ENCODE measurements at places on chromosomes 6 and 20.
A peak's percentile ranks its signal among the peaks of the same experiment; 100 is the strongest.

DNA sequence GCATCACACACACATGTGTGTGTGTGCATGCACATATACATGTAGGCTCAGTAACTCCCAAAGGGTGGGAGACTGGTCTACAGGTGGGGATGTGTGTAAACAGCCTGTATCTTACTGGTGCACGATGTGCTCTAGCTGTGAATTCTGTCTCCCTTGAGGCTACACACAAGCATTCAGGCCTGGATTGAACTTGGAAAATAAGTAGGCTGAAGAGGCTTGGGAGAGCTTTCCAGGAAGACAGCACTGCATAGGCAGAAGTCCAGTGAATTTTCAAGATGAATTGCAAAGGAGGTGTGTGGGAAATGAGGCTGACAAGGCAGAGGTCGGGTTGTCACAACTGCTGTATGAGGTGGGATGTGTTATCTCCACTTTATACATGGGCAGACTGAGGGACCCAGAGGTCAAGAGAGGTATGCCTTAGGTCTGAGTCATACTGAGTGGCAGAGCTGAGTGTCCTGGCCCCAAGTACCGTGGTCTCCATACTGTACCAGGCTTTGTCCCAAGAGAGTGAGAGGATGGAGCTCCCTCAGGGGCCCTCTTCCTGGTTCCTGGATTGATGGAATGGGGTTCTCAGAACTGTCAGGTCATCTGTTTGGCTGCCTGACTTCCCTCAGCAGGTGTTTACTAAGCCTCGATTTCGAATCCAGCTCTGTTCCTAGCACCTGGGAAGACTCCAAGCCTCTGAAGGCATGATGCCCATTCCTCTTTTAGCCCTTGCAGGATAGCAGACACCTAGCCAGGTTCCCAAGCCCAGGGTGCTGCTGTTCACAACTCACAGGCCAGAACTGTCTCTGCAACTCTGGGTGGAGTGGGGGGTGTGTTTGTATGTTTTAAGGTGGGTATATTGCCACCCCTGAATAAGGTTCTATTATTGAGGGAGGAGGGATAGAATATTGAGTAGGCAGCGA lies 14.4 kb downstream of the SNPH start:
- peak; percentile 58 for DNase-seq

GRCh38 chr20:34525709-34526416 lies 9.6 kb downstream of the DYNLRB1 start:
- peak; percentile 100 for DNase-seq

GRCh38 chr6:15352220-15352619 lies 106.4 kb downstream of the JARID2 start:
- DNase-seq: no peak

DNA sequence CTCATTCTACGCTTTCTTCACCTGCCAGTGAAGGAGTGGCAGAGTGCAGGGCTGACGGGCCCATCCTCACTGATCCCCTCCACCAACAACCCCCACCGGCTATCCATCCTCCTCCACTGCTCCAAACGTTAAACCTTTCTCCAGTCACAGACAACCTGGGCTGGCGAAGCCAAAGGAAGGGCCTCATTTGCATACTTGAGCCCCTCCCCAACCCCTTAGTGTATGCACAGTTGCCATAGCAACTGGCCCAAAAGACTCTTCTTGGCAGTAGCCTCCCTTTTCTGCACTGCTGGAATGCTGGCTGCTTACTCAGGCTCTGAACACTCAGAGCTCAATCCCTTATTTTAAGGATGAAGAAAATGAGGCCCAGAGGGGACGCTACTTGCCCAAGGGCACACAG lies 130.3 kb downstream of the GRM4 start:
- no peak for DNase-seq

DNA sequence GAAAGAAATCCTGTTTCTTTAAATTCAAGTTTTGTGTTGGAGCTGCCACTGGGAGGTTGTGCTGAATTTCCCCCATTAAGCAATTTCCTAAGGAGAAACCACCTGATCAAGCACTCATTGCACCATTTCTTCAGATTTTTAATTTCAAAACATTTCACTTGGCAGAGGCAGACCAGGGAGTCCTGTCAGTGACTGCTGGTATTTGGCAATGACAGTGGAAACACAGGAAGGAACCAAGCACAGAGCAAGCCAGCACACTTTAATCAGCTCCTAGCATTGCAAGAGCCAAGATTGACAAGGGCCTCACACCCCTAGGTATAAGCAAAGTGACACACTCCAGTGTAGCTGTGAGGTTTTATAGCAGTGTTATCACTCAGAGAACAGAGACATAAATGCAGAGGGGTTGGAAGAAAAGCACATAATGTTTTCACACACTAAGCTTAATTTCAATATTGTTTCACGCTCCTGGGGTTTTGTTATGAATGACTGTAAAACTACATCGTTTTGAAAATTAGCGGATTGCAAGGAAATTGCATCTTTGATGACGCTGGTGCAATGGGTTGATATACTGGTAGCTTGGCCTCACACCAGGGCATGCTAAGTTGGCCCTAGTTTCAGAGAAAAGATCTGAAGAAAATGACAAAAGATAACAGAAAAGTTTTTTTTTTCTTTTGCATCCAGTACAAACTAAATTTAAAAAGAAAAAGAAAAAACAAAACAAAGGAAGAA lies 768.4 kb downstream of the TFAP2A start:
- peak; percentile 52 for DNase-seq

- no peak for DNase-seq
Observed at GRCh38 chr6:84017709-84018452, 15.7 kb upstream of the MRAP2 start.

DNA sequence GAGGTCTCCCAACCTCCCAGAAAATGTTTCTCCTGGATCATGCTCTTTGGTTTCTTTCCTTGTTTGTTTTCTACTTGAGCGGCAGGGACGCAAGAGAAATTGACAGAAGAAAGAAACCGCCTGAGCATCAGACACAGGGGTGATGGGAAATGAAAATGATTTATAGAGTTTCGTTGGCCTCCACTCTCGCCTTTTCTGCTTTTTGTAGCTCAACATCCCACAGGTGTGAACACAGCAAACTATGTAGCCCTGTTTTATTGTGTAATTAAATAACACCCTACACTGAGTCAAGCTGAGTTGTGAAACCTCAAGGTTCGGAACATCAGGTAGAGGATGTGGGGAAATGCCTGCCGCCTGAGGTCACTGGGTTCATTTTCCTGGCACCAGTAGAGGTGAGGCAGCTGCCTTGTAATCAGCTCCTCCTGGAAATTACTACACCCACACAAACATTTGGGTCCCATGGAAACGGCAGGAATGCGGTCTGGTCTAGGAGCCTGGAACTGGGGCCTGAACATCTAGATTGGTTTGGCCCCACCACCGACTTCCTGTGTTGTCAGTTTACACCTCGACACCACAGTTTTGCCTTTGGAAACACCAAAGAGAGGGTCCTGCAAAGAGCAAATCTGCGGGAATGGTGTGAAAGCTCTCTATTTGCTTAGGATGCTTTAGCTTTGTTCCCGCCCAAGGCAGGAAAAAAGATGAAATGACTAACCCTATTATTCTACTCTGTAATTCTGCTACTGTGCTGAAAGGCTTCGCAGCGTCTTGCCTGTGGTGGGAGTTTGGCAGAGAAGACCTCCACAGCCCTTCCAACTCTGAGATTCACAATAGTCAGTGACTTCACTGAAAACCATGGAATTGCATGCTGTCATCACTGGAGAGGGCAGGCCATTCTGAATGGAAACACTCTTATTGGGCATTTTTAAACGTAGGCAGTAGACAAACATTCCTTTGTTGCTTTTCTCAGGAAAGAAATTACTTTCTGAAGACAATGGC lies 53.0 kb downstream of the ADAT2 start:
- DNase-seq: peak; percentile 92

- no peak for DNase-seq
Observed at GRCh38 chr20:51376111-51376510, 166.4 kb downstream of the NFATC2 start.

DNA sequence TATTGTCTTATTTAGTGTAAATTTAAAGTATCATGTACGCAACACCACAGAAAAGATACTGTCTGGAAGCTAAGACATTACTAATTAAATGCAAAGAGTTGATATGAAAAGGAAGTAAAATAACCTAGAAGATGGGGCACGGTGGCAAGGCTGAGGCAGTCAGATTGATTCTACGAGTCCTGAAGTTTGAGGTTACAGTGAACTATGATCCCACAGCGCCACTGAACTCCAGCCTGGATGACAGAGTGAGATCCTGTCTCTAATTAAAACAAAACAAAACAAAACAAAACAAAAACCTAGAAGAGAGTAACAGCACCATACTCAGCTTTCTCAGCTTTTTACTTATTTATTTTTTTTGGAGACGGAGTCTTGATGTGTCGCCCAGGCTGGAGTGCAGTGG lies 199.0 kb downstream of the PRKN start:
- DNase-seq: no peak

- DNase-seq: no peak
Observed at GRCh38 chr20:62860924-62861691, 514 bp downstream of the TCFL5 start.

- DNase-seq: no peak
Observed at GRCh38 chr6:82987416-82987815, 78.2 kb downstream of the UBE3D start.
